Cerebellar nuclear complex (tissue), 1 donor: ENCODE measurements at places on chromosomes 7 and 10.

GRCh38 chr7:111872450-111873325 lies 310.4 kb upstream of the IMMP2L start:
- DNase-seq, result no peak

- no peak for DNase-seq
These were observed 77.3 kb downstream of the FAM13C start for GRCh38 chr10:59285073-59285472.

GRCh38 chr7:144822223-144822622 lies 13.6 kb downstream of the TPK1 start:
- DNase-seq, result no peak

- no peak for DNase-seq
These were observed 70.9 kb upstream of the HPS1 start for GRCh38 chr10:98517672-98518071.

GRCh38 chr7:20030417-20030816 lies 186.8 kb downstream of the MACC1 start:
- DNase-seq, result no peak

DNA sequence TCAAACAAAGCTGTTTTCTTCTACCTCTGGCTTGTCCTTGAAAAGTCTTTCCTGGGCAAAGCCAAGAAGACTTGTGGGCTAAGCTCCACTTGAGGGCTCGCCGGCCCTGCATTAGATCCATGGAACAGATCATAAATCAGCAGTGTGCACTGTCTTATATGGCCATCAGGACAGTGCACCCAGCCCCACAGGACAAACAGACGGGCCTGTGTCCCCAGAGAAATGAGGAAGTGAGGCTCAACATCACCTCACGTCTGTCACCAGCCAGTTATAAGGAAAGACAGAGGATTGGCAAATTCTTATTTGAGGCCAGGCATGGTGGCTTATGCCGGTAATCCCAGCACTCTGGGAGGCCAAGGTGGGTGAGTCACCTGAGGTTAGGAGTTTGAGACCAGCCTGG lies 12.3 kb upstream of the IFT22 start:
- no peak for DNase-seq

DNA sequence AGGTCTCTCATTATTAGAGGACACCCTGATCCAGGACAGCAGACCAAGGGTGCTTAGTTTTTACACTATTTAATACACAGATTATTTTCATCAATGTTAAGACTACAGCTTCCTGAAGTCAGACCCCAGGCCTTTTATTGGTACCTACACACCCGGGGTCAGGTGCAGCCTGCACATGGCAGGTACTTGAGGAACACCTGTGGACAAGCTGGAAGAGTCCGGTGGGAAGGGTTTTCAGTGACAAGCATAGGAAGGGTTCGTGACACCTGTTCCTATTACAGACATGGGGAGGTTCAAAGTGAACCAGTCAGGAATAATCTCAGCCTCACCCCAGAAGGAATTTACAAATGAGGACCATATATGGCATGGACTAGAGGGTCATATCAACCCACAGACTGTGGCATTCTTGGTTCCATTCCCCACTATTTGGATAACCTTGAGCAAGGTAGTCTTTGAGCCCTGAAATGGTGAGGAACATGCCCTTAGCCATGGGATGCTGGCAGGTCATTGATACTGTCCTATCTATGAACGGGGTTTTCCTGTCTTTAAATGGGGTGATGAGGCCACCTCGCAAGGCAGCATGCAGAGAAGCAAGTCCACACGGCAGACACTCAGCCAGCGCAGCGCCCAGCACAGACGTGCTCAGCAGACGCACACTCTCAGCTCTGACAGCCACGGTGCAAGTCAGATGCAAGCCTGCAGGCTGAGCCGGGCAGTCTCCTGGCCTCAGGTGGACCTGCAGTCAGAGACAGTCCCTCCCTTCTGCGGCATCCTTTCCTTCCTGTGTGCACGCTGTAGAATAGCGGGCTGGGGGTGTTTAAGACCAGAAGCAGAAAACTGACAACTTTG lies 624.9 kb downstream of the PTPRN2 start:
- no peak for DNase-seq

DNA sequence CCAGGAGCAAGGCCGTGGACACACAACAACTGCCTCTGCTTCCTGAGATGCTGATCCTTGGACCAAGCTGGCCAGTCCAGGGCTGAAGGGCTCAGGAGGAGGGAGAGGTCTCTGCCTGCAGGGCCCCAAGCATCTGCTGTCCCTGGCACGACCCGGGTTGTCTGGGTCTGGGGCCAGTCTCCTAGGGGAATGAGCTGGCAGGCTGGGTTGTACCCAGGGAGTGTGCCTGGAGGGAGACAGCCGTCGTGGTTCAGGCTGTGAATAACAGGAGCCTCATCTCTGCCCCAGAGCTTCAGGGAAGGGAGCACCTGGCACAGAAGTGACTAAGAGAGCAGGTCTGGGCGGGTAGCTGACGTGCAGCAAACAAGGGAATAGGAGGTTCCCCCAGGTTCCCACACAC lies 17.9 kb upstream of the SERPINE1 start:
- no peak for DNase-seq

DNA sequence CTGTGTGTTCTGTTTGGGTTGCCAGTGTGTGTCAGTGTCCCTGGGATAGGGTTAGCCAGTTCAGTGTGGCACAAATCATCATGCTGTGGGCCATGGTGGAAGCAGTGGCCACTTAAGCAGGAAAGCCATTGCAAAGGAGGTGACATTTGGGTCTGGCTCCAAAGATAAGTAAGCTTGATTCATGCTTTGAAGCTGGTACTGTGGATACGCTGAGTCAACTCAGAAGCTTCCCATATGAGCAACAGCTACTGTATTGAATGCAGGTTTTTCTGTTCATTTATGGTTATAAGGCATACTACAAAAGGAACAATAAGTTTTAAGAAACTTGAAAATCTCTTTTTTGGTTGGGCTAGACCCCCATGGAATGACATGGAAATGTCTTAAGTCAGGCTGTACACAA lies 143.1 kb downstream of the BMPER start:
- DNase-seq, result no peak

GRCh38 chr10:5293691-5294550 lies 70.8 kb upstream of the UCN3 start:
- DNase-seq, result no peak

DNA sequence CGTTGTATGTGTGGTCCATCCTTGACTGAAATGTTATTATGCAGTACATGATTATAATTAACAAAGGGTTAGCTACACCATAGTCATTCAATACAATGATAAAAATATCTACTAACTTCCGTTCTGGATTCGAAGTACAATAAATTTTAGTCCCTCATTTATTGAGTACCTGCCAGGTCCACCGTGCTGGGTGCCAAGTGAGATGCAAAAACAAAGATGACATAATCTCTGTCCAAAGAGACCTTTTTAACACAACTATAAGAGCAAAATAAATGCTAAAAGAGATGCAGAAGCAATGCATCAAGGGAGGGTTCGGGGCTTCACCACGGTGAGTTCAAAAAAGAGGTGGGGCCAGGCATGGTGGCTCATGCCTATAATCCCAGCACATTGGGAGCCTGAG lies 33.1 kb downstream of the LAMB1 start:
- DNase-seq, result no peak

- DNase-seq, result no peak
These were observed 67.8 kb downstream of the FRMD4A start for GRCh38 chr10:14262836-14263425.

GRCh38 chr10:122514045-122514840 lies 46.3 kb upstream of the DMBT1 start:
- DNase-seq, result no peak

- no peak for DNase-seq
These were observed 30.9 kb upstream of the PLXDC2 start for GRCh38 chr10:19785366-19785765.

DNA sequence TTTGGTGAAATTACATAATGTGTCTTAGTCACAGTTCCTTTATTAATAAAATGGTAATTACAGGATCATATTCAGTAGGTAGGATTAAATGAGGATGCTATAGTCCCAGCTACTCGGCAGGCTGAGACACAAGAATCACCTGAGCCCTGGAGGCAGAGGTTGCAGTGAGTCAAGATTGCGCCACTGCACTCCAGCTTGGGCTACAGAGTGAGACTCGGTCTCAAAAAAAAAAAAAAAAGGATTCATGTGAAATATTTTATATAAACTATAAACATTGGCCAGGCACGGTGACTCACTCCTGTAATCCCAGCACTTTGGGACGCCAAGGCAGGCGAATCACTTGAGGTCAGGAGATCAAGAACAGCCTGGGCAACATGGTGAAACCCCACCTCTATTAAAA lies 197.9 kb downstream of the IMMP2L start:
- DNase-seq, result no peak

DNA sequence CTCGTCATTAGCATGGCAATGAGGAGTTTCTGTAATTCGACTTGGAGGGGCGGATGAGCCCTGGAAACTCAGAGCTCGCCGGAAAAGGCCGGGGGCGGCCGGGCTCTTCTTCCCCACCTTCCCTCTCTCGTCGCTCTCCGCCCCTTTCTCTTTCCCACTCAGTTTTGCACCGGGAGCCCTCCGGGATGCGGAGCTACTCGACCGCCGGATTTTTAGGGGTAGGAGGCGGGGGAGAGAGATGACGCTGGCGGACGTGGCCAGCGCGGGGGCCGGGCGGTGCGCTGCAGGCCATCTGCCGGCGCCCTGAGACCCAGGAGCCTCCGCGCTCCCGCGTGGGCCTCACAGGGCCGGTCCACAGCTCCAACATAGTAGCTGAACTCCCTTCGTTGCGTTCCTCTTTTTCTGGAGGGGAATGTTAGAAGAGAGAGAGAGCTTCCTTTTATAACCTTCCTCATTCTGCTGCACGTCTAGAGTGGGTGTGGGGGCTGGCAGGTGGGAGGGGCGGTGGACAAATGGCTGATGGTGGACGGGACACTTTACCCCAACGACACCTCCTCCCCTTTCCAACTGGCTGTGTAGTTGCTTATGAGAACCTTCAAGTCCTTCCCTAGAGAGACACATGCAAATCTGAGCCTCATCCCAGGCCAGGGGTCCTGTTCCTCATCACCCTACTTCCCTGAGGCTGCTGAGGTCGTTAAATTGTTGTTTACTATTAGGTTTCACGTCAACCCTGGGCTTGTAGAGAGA lies 1.1 kb upstream of the HOXA1 start:
- no peak for DNase-seq

- no peak for DNase-seq
These were observed 35.1 kb downstream of the GCC1 start for GRCh38 chr7:127550247-127550646.

GRCh38 chr7:154627646-154628290 lies 375.2 kb downstream of the PAXIP1 start:
- DNase-seq, result no peak

- DNase-seq, result no peak
These were observed 586.3 kb upstream of the ANKRD30A start for GRCh38 chr10:36538953-36539586.

DNA sequence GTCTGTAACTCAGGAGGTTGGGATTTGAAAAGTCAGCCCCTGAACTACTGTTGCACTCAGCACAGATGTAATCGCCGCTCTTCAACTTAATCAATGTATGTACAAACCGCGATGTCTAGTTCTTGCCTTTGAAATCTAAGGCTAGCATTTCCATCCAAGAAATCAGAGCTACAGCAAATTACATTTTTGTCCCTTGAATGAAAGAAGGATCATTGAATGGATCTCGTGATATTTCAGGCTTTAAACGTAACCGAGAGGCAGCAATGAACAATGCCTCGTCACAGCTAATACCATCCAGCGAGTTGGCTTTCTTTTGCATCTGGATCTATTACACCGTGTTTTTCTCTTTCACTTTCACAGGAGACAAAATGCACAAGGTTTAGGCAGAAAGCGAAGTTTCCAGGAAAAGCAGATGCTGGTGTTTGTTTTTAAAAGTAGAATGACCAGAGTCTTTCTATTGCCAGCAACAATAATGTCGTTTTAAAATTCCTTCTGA lies 5.5 kb downstream of the SKIDA1 start:
- DNase-seq, result no peak

DNA sequence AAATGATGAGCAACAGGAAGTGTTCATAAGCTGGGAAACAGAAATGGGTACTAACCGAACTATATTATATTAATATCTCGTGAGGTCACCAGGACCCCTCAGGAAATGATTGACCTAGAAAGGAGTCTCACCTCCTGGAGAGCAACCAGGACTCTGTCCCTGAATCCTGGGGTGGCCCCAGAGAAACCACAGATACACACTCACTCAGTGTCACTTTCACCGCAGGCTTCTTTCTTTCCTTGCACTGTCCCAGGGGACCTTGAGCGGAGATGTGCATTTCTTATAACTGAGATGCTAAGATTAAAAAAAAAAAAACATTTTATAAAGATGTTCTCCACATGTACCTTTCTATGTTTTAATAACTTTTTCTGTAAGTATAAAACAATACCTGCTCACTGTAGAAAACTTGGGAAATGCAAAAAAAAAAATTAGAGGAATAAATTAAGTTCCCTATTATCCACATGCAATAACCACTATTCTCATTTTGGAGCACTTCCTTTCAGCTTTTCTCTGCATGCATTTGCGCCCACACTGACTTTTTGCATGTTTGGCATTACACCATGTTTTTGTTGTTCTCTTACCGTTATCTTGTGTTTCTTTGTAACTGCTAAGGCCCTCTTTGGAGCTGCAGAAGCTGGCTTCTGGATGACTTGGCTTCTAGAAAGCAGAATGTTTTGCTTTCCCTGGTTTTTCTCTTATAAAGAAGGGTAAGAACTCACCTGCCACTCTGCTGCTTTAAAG lies 15.0 kb downstream of the NOD1 start:
- DNase-seq, result no peak
